Dermis blood vessel endothelial cell (primary cell): ENCODE measurements at places on chromosomes 11 and 22. TPM values are rescaled to one million over a fixed set of nuclear protein-coding genes. Genes with fewer than 3 reads are reported as not detected.
A peak's percentile ranks its signal among the peaks of the same experiment; 100 is the strongest.

The GAB4 gene
- not detected in 2 replicates for total RNA-seq

DNA sequence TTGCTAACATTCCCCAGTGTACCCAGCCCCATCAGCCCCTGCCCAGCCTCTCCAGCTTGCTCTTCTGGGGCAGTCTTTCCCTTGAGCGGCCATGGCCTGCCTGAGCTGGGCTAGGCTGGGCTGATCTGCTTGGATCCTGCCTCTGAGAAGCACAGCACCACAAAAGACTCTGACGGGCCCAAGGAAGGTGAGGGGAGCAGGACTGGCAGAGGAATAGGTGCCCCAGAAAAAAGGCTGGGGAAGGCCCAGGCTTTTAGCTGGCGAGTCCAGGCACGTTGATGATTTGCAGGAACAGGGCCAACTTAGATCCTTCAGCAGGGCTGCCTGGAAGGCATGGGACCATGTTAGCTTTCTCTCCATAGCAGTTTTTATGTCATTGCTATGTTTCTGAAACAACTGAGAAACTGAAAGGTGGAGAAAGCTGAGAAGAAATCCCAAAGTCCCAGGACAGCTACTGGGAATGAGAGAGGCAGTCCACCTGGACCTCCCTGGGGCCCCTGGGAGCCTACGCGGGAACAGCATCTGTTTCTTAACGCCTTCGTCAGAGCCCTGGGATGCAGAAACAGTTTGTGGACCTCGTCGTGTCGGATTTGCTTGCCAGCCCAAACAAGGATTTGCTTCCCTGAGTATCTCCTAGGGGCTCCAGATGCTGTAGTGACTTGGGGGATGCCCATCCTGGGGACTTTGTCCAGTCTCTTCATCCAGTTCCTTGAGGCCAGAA, 24.4 kb upstream of the FXYD6 start:
- no peak for DNase-seq

- DNase-seq = no peak
These were observed 283.3 kb upstream of the ARHGAP42 start for GRCh38 chr11:100403816-100404215.

DNA sequence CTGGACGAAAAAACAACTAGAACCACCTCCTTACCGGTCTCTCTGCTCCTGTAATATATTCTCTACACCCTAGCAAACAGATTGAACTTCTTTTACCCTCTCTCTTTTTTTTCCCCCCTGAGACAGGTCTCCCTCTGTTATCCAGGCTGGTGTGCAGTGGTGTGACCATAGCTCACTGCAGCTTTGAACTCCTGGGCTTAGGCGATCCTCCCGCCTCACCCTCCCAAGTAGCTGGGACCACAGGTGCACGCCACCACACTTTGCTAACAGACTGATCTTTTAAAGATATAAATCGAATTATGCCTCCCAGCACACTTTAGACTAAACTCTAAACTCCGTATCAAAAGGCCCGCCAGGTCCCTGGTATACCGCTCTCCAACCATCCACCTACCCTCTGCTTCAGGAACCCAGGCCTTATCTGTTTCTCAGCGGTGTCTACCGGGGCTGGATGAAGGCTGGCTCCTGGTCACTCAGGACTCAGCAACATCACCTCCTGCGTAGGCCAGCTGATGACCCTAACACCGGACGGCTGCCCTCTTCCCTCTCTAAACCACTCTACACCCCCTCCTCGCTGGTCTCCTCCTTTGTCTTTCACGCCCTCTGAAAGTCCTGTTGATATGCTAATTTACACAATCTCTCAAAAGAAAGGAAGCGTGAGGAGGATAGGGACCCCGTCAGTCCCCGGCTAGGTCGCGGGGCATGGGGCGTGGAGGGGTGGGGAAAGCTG, 745 bp downstream of the C22orf39 start:
- DNase-seq = peak; percentile 37
